ENCODE measurements at places on chromosomes 16 and 17. TPM values are rescaled to one million over a fixed set of nuclear protein-coding genes. Genes with fewer than 3 reads are reported as not detected.

The ADAD2 gene
- total RNA-seq: not detected

The SDR42E1 gene
- 0.65 TPM for total RNA-seq

The PAM16 gene
- total RNA-seq: 40.1 TPM

The VTN gene
- total RNA-seq: 1.4 TPM

The C1QL1 gene
- total RNA-seq: 1.4 TPM

The CD79B gene
- not detected for total RNA-seq

The FLYWCH2 gene
- 76.9 TPM for total RNA-seq

The CBX4 gene
- 24.7 TPM for total RNA-seq

The CNGB1 gene
- not detected for total RNA-seq

The MPP2 gene
- 5.7 TPM for total RNA-seq
